Activated CD8-positive, alpha-beta memory T cell treated with anti-CD3 and anti-CD28 coated beads for 1 hour (primary cell): ENCODE measurements at places on chromosomes 6 and 20.

- no peak for DNase-seq
Measured at GRCh38 chr20:18224968-18225568, 63.3 kb upstream of the ZNF133 start.

DNA sequence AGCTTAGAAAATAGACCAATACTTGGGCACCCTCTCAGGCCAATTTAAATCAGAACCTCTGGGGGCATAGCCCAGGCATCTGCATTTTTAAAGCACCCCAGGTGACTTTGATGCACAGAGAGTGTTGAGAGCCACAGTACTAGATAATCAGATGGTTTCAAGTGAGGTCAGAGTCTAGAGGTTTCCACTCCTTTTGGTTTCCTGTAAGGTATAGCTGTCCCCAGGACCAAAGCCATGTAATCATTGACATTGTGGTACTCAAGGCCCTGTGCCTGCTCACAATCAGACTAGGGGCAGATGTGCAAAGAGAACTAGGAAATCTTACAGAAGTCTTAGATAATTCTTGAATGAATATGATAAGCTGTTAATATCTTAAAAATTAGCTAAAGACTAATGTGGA is 9.1 kb downstream of the FILIP1 start:
- no peak for DNase-seq

DNA sequence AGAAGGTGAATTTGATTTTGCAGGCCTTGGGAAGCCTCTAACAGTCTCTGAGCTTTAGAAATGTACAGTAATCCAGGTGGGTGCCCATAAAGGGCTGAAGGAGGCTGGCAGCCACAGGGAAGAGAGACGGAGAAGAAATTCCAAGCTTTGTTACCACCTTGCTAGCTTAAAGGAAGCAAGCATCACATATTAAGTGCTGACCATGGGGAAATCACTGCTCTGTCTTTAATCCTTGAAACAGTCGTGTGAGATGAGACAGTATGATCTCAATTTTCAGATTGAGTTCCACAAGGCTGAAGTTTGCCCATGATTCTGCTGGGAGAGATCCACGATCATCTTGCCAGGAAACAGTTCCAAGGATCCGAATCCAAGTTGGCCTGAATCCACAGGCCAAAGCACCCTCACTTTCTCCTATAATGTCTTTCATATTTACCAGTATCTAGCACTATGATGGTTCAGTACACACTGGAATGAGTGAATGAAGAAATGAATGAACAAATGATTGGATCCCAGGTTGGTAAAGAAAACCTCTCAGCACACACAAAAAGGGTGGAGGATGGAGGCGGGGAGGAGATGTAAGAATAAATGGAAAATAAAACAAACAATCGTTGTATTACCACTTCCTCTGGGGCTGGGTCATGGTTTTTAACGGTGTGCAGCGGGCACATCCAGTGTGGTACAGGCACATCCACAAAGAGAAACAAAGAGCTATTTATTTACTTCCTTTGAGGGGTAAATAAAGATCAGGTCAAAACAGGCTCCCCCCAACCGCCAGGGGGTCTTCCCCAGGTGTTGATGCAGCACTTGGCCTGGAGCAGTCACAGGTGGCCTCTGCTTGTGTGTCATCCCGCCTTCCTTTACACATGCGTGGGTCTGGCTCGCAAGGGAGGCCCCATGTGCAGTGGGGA is 28.2 kb upstream of the TAF8 start:
- peak; percentile 40 for DNase-seq

- DNase-seq = no peak
Measured at GRCh38 chr6:122649701-122650100, 39.5 kb downstream of the PKIB start.

- no peak for DNase-seq
Measured at GRCh38 chr20:33948480-33948879, 45.2 kb upstream of the RALY start.

DNA sequence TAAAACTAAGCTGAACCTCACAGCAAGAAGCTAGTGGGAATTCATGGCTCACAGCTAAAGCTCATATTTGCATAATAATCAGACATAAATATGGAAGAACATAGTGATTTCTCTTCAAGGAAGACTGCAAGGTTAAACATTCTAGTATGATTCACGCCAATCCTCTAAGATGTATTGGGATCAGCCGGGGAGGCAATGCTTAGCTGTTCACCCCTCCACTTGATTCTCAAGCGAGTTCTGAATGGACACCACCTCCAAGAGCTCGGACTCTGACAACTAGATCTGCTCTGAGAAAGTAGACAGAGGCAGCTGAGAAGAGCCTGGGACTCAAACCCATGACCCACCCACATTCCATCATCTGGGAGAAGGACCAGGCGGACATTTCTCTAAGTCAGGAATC is 118.4 kb upstream of the EDN1 start:
- DNase-seq = no peak

DNA sequence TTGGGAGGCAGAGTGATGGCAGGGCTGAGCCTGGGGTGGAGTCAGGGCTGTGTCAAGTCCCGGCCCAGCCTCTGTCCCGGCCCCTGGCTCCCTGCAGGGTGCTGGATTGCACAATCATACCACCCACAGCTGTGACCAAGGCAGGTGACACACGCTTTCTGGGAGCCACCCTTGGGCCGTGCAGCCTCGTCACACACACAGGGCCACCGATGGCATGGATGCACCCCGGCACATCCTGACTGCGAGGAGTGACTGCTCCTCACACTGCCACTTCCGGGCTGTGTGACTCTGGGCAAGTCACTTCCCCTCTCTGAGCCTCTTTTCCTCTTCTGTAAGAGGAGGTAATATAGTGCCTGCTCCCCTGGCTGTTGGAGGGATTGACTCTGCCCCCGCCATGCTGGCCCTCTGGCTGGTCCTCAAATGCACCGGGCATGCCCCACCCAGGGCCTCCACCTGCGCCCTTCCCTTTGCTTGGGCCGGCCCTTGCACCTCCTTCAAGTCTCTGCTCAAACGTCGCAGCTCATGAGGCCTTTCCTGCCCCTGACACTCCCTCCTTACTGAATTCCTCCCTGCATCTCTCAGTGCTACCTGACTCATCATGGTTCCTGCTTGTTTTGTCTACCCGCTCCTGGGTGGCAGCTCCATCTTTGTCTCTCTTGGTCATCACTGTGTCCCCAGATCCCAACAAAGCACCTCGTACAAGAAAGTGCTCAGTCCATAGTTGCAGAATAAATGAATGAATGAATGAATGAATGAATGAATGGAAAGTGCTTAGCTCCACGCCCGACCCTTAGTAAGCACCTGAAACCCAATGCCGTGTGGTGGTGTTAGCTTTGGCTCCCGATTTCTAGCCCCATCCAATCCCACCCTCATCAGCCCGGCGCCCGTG is 93.5 kb downstream of the CEBPB start:
- no peak for DNase-seq

DNA sequence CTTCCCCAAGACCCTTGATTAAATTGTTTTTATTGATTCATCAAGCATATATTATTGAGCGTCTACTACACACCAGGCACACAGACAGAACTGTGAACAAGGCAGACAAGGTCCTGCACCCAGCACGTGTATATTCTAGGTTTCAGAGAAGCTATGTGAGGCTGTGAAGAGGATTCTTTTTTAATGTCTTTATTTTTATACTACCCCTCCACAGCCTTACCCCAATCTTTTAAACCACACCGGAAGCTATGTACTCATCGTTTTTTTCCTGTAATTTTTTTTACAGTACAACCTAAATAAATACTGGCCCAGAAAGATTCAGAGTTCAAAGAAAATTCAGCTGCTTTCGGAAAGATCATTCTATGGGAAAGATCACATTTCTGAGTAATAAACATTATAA is 10.0 kb downstream of the SGK1 start:
- no peak for DNase-seq

GRCh38 chr6:83073615-83074014 is 6.1 kb downstream of the DOP1A start:
- DNase-seq = no peak

DNA sequence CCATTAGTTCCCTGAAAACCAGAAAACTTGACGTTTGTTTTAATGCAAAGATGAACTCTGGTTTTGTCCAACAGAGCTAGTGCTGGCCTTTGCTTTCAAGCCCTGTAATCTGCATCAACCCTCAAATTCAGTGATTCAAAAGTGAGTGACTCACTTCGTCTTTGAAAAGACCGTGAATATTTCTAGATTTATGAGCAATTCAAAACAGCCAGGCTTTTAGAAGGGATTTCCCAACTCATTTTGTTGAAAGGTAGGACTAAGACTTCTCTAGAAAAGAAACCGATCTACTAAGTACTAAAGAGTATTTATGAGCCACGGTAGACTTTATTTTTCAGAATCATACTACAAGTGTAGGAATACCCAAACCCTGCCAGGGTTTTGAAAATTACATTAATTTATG is 121.5 kb downstream of the UST start:
- no peak for DNase-seq

- no peak for DNase-seq
Measured at GRCh38 chr20:32664012-32664677, 9.6 kb downstream of the C20orf203 start.

DNA sequence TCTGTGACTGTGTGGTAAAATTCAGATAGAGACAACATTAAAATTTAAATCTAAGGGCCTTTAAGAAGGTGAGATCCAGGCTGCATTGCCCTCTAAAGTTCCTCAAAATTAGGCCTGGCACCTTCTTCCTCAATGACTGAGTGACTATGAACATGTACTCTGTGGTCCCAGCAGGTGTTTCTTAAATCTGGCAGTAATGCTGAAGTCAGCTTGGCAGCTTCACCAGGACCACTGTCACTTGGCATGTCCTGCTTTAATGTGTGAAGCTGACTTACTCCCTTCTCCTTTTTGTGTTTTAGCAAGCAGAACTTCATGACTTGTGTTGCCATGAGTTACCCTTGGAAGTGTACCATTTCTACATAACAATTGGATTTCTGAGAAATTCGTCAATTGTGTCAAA is 141.7 kb downstream of the NKAIN2 start:
- no peak for DNase-seq

GRCh38 chr6:148650941-148651505 is 95.8 kb upstream of the UST start:
- no peak for DNase-seq

DNA sequence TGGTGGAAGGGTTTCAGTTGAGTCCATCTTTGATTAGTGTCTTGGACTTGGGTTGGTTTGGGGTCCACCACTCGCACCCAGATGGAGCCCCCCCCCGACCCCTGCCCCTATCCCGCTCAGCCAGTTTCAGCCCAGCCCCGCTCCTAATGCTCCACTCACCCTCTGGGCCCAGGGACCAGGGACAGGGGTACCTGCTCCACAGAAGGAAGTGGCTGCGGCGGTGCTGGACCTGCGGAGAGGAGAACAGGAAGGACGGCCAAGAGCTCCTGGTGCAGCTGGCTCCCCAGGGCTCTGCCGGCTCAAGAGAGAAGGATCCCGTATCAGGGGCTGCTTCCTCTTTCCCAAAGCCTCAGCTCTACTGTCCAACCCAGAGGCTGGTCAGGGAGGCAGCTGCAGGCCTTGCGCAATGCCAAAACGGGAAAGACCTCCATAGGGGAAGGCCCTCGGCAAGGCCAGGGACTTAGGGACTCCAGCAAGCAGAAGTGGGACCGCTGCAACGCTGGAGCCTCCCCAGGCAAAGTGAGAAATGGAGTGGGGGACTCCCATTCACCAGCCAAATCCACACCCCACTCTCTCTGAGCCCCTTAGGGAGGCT is at the start of gene SIGLEC1:
TSS of gene SIGLEC1 (minus strand) at position 322 of the 595 bp plus-strand sequence. CDS start 5,472 bp downstream, outside the sequence.
- DNase-seq = no peak

DNA sequence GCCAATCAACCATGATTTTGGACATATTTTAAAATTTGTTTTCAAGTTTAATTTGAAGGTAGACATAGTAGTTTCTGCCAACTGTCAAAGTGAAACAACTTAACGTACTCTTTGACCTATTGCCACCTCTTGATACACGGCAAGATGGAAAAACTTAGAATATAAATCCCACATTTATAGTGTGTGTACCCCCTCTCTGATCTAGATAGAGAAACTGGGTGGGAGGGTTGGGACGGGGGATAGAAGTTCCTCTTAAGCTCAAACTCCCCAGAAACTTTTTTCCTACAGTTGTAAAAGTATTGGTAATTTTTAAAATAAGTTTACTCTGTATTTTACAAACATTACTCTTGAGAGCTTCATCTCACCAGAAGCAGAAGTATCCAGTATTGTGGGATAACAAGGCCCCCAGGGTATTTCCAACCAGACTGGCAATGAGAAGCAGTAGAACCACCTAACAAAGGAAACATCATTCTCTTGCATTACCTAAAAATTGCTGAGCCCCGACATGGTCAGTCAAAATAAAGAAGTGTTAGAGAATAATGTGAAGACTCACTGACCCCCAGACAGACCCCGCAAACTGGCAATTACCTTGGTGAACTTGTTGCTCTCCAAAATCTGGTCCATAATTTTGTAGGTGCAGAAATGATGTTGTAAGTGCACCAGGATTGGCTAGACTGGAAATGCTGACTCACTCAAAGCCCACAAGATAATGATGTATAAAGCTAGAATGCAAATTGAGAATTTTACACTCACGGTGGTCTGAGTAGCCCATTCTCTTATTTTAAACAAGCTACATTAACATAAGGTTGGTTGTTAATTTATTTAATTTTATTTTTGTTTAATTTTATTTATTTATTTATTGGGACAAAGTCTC is 74.7 kb upstream of the TNFAIP3 start:
- no peak for DNase-seq

DNA sequence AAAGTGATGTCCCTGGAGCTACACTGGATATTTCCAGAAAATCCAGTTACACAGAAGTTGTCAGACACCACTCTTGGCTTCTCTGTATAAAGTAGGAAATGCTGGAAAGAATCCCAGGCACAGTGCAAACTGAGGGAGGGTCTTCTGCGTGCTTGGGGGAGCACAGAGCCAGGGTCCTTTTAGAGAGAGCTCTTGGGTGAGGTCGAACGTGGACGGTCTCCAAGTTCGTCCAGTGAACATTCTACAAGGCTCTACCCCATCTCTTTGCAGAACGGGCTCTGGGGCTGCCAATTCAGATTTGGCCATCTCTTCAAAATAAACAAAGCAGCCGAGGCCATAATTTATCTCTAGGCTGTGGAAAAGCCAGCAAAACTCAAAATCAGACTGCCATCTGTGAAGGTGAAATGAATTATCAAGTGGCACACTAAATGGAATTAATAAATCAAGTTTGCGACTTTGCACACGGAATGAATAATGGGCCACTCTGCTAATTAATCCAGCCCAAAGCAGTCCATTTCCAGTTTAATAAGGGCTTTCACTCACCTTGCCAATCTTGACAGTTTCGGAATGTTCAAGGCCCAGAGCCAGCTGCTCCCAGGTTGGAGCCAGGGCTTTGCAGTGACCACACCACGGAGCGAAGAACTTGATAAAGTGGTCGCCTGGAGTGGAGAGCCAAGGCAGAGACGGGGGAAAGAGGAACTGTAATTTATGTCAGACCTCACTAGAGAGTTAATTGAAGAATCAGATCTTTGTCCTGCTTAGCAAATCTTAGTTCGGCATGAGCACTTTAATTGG is 19.3 kb downstream of the TXNDC5 start:
- DNase-seq = no peak

GRCh38 chr20:51001430-51002265 is 21.3 kb downstream of the KCNG1 start:
- DNase-seq = no peak

- no peak for DNase-seq
Measured at GRCh38 chr20:38630727-38631126, 29.1 kb downstream of the ARHGAP40 start.

DNA sequence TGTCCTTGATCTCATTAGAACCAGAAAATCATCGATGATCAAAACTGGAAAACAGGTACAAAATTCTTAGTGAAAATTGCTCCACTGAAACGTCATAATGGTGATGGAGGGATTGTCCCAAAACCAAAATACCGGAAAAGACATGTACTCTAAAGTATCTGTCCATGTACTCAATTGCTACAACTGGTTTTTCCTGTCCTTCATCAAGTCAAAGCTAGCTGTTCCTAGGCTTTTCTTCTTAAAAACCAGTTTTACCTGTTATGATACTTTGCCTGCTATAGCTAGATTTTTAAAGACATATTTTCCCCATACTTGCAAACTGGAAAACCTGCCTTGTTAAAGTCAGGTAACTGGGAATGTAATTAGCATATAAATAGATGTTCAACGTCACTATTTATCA is 50.5 kb upstream of the LRRC1 start:
- DNase-seq = no peak
